ENCODE measurements at places on chromosomes 5 and 9. TPM values are rescaled to one million over a fixed set of nuclear protein-coding genes. Genes with fewer than 3 reads are reported as not detected.

Gene TPPP
- total RNA-seq, result 22.2 TPM

Gene FBXO10
- 17.5 TPM for total RNA-seq

Gene MYOT
- total RNA-seq, result not detected

Gene ERAP2
- 6.6 TPM for total RNA-seq

Gene NOXA1
- 2.5 TPM for total RNA-seq

Gene OTULINL
- total RNA-seq, result 31.9 TPM

Gene SLCO6A1
- 0.31 TPM for total RNA-seq

Gene HCN1
- 36.6 TPM for total RNA-seq

Gene CCNO
- not detected for total RNA-seq

Gene PRDM9
- not detected for total RNA-seq

Gene CRB2
- total RNA-seq, result 7.2 TPM
